ENCODE measurements at places on chromosomes 4 and X.

GRCh38 chrX:107579956-107580355, 48.4 kb upstream of the PRPS1 start:
- no peak for DNase-seq

DNA sequence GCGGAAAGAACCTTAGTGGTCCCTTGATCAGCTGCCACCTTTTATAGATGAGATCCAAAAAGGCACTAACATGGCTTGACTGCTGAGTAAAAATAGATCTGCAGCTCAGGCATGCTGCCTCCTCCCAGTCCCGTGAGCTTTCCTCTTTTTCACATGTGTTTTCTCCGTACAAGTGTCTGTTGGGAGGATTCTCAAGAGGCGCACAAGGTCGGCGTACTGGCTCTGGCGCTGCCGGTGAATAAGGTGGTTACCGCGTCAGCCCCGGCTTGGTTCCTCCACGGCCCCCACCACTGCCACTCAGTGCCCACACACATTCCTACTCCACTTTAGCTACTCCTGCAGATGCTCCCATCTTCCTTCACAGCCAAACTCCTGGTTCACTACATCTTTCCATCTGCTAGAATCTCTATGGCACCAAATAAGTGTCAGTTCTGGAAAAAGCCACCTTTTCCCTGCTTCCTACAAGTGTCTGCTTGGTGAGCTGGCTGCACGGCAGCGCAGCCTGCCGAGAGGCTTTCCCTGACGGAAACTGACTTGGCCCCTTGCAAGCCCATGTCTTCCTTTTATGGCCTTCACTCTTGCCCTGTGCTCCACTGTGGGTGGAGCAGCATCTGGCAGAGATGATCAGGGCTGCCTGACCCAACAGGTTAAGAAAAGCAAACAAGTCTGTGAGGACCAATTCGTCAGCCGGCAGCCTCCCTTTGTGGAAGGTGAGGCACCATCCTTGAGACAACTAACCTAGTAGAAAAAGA, 99.8 kb downstream of the KLHL8 start:
- no peak for DNase-seq

DNA sequence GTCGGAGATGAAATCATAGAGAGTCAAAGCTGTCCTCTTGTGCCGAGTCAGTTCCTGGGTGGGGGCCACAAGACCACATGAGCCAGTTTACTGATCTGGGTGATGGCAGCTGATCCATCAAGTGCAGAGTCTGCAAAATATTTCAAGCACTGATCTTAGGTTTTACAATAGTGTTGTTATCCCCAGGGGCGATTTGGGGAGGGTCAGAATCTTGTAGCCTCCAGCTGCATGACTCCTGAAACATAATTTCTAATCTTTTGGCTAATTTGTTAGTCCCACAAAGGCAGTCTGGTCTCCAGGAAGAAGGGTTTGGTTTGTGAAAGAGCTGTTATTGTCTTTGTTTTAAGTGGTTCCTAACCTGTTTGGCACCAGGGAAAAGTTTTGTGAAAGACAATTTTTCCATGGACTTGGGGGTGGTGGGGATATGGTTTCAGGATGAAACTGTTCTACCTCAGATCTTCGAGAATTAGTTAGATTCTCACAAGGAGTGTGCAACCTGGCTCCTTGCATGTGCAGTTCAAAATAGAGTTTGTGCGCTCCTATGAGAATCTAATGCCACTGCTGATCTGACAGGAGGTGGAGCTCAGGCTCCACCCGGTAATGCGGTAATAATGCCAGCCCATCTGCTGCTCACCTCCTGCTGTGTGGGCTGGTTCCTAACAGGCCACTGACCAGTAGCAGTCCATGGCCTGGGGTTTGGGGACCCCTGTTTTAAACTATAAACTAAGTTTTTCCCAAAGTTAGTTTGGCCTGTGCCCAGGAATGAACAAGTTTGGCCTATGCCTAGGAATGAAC, 29.2 kb downstream of the METAP1 start:
- DNase-seq: no peak

DNA sequence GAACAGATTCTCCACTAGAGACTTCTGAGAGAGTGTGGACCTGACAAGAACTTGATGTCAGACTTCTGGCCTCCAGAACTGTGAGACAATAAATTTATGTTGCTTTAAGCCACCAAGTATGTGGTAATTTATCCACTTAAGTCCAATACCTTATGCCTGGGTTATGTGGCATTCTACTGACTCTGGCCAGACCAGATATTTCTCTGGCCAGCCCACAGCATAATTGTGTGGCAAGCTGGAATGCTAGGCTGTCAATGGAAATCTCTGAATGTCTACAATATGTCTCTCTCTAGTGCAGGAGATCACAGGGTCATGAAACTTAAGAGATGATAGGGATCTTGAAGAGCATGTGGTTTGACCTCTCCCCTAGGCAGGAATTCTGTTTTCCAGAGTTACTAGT, 251.0 kb downstream of the ZNF674 start:
- DNase-seq: no peak

- no peak for DNase-seq
Measured at GRCh38 chrX:14702145-14702544, 170.7 kb downstream of the FANCB start.

GRCh38 chrX:9785944-9786797, at the start of gene SHROOM2:
SHROOM2 (plus strand) TSS chrX:9786429; CDS start chrX:9786546, 117 bp downstream.
- no peak for DNase-seq

DNA sequence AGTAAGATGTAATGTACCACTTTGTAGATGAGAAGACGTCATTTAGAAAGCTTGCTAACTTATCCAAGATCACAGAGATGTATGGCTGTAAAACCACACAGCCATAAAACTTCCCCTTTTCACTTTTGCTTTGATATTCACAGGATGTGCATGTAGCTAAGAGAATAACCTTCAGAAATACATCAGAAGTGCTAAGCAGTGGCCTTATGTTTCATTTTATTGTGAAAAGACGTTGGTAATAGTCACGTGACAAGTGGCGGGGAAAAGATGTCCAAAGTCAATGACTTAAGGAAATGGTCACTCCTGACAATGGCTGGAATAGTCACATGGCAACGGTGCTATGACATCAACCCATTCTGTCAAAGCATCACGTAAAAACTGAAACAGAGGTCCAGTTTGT, 12.9 kb upstream of the WDR17 start:
- DNase-seq: no peak

DNA sequence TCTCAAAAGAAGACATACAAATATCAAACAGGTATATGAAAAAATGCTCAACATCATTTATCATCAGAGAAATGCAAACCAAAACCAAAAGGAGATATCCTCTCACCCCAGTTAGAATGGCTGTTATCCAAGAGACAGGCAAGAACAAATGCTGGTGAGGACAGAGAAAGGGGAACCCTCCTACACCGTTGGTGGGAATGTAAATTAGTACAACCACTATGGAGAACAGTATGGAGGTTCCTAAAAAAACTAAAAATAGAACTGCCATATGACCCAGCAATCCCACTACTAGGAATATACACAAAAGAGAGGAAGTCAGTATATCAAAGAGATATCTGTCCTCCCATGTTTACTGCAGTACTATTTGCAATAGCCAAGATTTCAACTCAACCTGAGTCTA, 83.5 kb downstream of the CDS1 start:
- no peak for DNase-seq

DNA sequence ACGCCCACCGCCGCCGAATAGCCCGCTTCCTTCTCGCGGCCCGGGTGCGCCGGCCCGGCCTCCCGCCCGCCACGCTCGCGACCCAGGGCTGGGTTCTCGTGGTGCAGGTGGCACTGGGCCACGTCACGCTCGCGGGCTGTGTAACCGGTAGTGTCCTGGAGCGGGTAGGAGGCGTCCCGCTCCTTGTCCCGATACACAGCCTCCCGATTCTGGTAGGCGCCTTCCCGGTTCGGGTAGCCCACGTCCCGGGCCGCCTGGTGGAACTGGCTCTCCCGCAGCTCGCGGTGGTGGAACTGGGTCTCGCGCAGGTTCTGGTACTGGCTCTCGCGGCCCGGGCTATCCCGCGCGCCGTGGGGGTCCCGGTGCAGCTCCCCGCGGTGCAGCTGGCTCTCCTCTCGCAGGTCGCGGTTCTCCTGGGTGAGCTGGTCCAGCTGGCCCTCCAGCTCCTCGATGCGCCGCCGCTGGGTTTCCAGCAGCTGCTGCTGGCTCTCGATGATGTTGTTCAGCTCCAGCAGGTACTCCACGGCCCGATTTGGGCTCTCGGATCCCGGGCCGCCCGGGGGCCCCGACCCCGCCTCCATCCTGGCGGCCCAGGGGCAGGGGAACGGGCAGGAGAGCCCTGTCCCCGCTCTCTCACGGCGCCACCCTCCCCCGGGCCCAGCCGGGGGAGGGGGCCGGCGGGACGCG, 39.3 kb upstream of the IQSEC2 start:
- no peak for DNase-seq

DNA sequence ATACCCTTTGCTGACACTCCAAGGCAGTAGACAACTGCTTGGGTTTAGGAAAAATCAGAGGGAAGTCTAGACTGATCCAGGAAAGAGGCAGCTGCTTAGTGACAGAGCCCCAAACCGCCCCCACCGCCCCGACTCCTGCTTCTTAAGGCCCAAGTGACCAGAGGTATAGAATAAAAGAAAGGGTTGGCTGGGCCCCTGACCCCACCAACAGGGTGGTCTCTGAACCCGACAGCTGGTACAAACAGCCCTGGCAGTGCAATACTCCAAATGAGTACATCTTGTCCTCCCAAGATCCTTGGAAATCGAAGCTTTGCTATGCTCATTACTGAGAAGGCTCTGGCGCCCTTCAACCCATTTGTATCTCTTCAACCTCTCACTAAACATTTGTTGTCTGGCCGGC, 78.1 kb upstream of the PLAC1 start:
- no peak for DNase-seq

DNA sequence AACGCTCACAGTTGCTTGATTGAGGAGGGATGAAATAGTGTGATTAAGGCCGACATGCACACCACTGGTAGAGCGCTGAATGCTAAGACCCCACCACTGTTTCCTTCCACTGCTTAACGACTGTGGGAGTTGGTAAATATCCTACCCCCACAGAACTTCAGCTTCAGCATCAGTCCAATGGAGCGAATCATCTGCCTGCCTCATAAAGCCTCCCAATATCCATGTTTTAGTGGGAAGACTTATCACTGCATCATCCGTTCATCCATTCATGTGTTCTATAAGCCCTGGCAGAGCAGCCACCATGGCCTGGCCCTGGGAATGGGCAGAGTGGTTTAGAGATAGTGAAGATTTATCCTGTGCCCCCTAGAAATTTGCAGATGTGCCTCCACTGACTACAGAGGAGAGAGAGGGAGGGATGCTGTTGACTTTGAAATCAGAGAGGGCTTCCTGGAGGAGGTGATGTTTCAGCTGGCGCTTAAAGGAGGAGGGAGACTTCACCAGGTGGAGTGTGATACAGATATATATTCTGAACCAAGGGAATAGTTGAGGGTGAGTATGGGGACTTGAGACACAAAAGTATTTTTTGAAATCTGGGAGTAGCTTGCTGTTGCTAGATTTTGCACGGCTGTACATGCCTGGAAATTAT, 71.9 kb upstream of the STX18 start:
- no peak for DNase-seq

DNA sequence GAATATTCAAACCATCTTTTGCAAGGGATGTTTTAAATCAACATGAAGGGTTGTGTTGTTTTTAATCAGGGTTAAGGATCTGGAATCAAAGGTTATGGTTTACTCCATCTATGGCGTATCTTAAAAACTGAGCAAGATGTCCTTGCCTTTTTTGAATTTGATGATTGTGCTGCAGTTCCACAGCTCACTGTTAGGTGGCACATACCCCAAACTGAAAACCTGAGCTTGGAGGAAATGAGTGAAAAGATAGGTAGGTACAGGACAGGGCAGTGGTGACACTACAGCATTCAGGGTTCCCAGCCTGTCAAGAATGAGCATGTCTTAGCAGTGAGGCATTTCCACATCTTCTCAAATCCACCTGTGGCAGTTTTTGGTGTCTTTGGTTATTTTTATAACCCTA, 13.1 kb upstream of the EOLA1 start:
- DNase-seq: no peak

DNA sequence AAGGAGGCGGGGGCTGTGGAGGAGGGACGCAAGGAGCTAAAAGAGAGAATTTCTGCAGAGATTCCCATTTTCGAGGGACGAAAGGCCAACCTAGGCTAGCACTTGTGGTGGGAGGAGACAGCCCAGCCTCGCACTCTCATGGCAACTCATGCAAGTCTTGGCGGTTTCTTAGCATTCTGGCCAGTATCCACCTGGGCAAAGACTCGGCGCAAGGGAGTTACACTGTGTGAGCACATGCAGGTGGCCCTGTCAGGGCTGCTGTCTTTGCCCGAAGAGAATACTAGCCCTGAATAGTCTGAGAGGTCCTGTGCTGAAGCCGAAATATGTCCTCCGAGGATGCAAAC, 15.5 kb downstream of the MCF2 start:
- no peak for DNase-seq

- no peak for DNase-seq
Measured at GRCh38 chrX:23742174-23742696, 841 bp downstream of the ACOT9 start.

GRCh38 chr4:123349421-123350190, 47.0 kb upstream of the SPRY1 start:
- no peak for DNase-seq

DNA sequence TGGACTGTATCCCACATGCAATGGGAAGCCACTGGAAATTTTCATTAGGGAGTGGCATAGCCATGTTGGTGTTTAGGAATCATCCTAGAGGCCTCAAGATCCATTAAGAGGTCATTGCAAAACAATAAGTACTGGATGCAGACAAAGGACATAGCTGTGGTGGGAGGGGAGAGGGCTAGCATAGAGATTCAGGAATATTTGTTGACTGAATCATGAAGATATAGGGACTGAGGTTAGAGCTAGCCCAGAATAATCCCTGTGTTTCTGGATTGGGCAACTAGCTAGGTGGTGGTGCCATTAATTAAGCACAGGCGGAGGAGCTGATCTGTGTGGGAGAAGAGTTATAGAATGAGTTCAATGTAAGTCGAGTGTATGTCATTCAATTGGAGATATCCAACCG, 135.0 kb downstream of the RAB28 start:
- no peak for DNase-seq

GRCh38 chr4:20809812-20810211, 109.6 kb downstream of the PACRGL start:
- DNase-seq: no peak
